ENCODE measurements at places on chromosomes 16 and 17.

DNA sequence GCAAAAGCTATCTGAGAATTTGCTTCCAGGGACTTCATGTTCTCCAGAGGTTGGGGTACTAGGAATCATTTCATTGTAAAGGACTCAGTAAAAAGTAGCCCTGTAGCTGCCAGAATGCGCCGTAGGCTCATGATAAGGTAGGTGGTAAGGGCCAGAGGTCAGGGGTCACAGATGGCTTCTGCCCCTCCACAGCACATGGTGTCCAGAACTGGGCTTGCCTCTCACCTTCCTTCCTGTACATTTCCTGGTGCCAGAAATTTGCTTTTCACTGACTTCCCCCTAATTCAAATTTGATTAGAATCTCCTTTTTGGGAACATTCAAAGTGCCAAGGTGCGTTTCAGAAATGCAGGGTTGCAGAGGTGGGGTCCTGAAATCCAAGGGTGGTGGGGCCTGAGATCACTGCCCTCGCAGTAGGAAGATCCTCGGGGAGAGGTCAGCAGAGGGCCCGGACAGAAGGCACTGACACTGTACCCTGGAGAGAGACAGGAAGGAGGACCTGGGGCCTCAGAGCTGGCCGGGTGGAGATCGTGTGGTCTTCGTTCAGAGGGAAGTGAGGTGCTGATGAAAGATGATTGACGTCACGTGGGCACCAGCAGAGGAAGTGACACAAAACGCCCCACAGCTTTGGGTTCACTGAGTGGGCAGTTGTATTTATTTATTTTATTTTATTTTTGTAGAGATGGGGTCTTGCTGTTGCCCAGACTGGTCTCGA, 25.5 kb upstream of the METRNL start:
- no peak for DNase-seq

DNA sequence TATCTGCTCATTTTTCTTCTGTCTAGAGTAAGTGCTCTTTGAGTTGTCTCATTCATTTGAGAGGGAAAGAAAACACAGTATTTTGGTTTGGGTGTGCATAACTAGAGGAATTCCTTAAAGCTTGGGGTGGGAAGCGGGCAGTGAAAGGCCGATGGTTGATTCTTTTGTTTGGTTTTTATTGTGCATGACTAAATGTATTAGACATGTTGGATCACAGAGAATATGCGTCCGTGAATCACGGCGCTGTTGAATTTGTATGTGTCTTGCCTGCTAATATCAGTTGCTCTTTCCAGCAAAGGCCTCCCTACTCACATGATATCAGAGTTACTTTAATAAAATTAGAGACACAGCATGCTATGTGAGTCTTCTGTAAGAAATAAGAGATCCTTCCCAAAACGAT, 180.0 kb downstream of the CHD9NB start:
- no peak for DNase-seq

- DNase-seq = no peak
Observed at GRCh38 chr17:29051194-29051593, 8.3 kb downstream of the PIPOX start.

DNA sequence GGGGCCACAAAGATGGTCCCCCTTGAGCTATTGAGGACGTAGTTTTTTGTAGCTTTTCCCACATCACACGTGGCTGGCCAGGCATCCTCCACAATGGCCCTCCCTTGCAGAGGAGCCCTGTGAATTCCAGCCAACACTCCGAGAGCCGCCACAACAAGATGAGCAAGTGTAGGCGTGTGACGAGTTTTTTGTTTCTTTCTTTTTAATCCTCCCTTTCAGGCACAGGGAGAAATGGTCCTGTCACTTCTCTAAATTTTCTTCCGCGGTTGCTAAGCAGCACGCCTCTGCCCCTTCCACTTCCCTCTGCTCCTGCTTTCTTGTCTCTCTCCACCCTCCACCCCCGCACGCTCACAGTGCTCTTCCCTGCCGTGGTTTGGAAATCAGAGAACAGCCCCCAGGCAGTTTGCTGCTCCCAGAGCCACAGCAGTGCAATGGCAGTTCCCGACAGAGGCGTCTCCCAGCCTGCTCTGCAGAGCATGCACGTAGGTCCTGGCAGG, 68.0 kb upstream of the MRTFB start:
- DNase-seq = no peak

DNA sequence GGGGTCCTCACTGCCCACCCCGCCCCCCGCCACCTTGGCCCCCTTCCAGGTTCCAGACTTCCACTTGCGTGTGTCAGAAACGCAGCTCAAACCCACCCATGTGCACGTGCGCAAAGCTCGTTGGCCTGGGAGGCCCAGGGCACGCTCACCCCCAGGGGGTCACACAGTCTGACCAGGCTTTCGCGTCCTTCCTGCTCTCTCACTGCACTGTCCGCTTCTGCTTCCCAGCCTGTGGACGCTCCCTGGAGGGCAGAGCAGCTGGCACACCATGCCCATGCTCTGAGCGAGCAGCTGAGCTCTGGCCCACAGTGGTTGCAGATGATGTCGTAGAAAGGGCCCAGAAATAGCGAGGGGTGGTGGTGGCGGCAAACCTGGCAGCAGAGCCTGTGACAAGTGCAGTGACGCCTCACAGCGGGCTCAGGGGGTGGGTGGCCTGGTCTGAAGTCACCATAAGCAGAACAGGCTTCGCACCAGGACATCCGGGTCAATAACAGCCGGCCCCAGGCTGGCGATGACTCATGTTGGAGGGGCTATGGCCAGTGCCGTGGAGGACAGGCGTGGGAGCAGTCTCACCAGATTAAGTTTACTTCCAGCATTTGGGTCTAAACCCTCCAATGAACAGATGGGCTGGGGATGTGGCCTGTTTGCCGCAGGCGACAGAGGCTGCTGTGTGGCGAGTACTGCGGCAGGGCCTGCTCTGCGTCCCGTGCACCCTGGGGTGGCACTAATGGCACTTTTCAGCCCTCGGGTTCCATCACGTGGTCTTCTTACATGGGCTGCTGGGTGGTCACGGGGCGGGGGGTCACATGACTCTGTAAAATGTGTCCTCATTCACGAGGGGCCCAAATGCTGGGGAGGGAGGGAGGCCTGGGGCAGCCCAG, 49.0 kb downstream of the NT5M start:
- no peak for DNase-seq

- DNase-seq = no peak
Observed at GRCh38 chr17:43517615-43518386, 28.3 kb downstream of the ETV4 start.

- DNase-seq = no peak
Observed at GRCh38 chr16:27377666-27378485, 24.1 kb upstream of the IL21R start.

DNA sequence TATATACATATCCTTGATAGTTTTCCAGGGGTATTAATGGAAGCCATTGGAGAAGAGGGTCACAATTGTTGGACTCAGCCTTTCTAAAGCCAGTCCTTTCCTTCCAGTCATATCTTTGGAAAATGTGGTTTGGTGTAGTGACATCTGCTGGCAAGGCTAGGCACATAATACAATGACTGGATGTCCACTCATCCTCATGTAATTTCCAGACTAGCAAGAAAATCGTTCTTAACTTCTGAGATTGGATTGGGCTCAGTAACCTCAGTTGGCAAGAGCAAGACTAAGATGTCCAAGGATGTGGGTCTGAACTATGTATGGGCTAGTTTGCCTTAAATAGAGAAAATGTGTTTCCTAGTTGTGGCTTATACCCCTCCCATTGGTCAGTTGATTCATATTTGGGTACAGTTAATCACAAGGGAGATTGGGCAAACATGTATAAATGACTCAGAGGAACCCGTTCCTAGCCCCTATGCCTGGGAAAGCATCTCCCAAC, 8.7 kb upstream of the KAT7 start:
- DNase-seq = no peak

DNA sequence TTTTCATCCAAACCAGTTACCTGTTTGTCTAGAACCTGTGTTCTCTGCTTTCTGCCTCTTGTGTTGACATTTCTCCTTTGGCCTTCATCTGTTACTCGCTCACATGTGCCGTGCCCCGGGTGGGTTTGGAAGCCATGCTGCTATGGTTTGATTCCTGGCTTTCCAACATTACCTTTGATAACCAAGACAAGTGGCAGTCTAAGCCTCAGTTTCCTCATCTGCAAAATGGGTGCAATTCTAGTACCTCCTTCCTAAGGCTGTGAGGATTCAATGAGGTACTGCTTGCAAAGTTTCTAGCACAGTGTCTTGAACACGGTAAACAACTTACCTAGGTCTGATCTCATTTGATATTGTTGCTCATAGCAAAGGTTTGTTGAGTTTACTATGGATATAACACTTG, 665.0 kb downstream of the WWOX start:
- DNase-seq = no peak

DNA sequence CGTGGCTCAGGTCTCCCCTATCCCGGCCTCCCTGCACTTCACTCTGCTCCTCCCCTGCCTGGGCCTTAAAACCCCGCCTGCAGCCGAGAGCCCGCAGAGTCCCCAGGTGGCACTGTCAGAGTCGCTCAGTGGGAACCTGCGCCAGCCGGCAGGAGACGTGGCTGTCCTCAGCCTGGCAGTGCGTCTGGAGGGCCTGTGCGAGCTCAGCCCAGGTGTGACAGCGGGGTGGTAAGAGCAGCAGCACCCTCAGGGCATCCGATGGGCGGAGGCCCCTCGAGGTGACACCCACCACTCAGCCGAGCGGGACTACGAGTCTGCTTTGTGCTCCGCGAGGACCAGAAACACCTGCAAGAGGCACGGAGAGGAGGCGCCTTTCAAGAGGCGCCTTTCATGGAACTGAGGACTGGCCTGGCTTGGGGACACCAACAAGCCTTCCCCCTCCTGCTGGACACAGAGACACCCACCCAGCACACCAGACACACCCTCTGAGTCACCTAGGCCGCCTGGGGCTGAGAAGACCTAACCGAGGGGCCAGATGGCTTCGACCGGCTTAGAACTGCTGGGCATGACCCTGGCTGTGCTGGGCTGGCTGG, at the start of gene CLDN9:
TSS of gene CLDN9 (plus strand) at position 96 of the 593 bp plus-strand sequence. CDS start at position 536, 440 bp downstream.
- DNase-seq = no peak

DNA sequence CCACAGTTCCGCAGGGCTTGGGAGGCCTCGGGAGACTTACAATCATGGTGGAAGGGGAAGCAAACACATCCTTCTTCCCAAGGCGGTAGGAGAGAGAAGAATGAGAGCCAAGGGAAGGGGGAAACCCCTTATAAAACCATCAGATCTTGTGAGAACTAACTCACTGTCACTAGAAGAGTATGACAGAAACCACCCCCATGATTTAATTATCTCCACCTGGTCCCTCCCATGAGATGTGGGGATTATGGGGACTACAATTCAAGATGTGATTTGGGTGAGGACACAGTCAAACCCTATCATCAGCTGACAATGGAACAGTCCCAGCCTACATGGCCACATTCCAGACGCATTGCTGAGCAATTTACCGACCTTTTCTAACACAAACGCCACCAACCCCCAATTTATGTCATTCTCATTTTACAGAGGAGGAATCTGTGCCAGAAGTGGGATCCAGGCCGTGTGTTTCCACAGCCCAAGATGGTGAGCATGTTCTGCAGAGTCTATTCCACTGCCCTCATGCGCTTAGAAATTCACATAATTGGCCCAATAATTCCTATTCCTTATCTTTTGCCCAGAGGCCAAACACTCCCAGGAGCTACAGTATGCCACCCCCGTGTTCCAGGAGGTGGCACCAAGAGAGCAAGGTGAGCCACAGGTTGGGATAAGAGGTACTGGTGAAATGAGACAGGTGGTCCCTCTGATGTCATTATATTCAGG, 17.3 kb downstream of the MILR1 start:
- no peak for DNase-seq

- no peak for DNase-seq
Observed at GRCh38 chr17:37177254-37177870, 198.4 kb upstream of the C17orf78 start.

DNA sequence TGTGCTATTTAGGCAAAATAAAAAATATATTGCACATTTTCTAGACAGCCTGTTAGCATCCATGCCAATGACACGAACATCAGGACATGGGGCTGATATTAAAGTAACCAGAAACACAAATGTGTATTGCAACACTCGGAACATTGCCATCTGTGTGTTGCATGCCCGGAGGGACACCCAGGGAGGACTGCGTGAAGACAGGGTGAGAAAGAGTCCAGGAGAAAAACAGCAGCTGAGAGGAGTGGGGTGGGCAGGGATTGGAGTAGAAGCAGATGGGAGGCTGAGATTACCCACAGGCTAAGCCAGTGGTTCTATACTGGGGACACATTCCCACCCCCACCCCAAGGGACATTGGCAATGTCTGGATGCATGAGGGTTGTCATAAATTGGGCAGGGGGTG, 114.8 kb downstream of the GRIN2A start:
- no peak for DNase-seq
